ENCODE measurements at places on chromosomes 11 and 22.

DNA sequence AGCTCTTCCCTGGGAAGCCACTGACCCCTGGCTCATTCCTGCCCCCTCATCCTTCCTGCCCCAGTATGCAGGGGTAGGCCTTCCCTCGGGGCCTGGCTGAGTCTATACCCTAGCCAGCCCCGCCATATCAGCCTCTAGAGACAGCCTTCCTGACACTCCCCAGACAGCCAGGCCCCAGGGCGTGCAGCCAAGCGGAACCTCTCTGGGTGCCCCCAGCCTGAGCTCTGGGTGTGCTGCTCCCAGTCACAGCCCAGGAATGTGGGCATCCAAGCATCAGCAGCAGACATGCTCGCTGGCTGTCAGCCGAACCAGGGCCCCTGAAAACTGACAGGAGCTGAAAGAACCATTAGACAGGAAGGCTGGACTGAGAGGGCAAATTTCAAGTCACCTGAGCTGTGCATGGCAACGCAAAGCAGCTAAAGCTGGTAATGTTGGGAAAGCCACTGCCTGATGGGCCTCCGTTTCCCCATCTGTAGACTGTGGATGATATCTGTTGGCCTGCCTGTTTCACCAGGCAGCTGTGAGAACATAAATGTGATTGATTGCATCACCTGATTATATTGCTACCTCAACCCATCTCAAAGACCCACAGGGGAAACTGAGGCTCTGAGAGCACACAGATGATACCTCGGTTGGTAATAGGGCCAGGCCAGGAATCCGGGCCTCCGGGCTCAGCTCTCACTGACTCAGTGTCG is 93.2 kb downstream of the LRRC32 start:
- no peak for DNase-seq

- DNase-seq: peak; percentile 30
These were observed 2.7 kb downstream of the CRYBB3 start for GRCh38 chr22:25202290-25202921.

DNA sequence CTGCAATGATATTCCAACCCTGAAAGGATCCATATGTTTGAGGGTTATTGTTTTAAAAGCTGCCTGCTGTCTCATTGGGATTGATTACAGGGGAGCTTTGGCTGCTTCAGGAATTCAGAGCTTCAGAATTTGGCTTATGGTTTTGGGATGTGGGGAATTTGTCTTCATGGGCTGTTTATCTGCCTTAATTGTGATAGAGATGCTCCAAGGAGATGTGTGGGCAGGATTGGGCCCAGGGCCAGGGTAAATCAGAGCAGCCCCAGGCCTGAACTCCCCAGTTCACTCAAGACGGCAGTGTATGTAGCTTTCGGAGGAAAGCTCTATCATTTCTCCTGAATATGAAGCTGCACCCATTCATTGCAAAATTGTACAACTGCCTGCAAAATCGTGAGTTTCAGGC is 88.5 kb downstream of the ALX4 start:
- no peak for DNase-seq

DNA sequence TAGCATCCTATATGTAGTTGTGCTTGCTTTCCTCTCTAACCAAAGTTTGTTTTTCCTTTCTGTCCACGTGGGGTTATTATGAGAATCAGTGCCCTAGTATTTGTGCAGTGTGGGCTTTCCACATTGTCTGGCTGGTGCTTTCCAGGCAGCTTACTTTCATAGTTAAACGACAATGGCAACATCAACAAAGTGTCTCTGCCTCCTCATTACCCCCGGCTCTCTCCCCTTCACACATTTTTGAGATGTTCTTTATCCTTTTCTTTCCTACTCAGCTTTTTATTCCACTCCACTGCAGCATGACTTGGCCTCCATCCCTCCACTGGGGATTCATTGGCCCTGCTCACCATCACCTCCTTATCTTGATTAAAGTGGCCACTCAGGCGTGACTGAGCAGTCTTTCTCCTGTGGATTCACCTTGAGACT is 19.1 kb downstream of the SPECC1L start:
- DNase-seq: no peak

DNA sequence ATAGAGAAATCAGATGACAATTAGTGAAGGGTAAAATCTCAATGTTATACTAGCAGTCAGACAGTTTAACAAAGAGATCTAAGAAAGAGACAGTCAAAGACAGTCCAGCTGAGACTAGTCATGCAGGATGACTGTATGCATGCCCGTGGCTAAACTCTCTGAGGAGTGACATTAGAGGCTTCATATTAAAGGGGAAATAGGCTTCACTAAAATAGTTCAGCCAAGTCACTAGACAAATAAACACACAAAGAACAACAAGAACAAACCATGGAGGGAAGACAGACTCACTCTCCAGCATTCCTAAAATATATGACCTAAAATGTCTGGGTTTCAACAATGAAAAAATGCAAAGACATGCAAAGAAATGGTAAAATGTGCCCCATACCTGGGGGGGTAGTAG is 18.6 kb upstream of the APLNR start:
- DNase-seq: no peak

DNA sequence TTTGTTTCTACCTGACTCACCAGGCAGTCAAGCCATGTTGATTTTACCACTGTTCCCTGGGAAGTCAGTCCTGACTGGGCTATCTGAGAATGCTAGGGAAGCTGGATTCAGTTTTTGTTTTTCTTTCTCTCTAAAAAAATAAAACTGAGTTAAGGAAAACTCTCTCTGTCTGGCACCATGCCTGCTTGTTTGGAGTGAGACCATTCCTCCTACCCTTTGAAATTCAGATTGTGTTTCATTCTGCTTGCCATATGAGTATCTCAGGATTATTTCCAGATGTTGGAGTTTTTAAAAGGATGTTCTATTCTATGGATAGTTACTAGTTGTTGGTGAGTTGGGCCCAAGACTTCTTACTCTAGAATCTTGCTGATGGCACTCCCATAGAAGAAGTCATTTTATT is 1917.0 kb downstream of the LRRC4C start:
- DNase-seq: no peak

- DNase-seq: no peak
These were observed 108.2 kb downstream of the SLC36A4 start for GRCh38 chr11:93089474-93090102.

DNA sequence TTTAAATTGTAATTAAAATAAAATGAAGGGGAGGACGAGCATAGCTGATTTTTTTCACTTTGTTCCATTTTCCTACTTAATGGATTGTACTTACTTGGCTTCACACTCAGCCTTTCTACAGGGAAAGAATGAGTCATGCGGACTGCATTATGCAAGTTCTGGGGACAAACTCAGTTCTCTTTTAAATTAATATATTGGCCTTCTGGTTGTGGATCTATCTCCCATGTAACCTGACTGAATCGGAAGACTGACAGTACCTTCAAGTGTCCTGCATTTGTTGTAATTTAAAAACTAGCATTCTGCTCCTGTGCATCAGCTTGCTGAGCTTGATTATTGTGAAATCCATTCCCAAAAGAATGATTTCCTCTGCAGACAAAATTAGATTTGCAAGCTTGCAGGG is 12.2 kb downstream of the OR8D1 start:
- no peak for DNase-seq

DNA sequence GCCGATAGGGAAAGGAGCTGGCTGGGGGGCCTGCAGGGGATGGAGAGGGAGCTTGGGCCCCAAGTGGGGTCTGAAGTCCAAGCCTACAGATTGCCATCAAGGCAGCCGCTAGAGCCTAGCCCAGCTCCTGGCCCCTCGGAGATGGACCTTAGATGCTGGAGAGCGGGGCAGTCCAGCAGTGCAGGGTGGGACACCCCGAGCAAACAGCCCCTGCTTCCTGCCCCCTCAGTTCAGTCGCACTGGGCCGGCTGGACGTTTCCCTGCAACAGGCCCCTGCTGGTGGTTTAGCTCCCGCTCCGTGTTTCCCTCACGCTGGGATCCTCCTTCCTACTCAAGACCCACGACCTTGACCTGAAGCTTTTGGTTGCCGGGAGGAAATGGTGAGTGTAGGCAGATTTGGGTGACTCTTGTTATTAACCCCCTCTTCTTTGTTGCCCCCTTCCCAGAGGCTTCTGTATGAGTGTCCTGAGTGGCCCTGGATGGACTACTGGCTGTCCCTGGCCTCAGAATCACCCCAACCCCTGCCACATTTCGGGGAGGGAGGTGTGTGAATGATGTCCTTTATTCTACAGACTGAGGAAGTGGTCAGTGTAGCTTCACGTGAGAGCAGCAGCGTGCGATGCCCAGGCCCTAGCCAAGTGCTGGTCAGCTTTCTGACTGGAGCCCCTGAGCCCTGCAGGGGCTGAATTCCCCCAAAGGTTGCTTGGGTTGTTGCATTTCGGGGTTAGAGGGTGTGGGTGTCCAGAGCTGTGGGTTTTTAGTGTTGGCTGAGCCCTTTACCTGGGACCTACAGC is 2.7 kb downstream of the ST3GAL4 start:
- no peak for DNase-seq

- DNase-seq: no peak
These were observed 163.0 kb downstream of the MN1 start for GRCh38 chr22:27638329-27639233.

DNA sequence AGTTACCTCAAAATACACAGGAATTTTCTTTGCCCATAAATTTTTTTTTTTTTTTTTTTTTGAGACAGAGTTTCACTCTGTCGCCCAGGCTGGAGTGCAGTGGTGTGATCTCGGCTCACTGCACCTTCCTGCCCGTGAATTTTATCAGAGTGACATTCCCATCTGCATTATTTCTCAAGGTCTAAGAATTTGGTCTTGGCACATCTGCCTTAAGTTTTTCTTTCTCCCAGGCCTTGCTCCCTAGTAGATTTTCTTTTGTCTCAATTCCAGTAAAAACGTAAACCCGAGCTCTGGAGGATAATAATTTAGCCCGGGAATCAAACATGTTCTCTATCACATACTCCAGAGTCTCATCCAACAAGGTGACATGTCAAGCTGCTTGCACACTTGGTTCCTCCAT is 12.4 kb downstream of the TRIM6 start:
- no peak for DNase-seq

GRCh38 chr11:18986744-18987143 is 47.5 kb upstream of the MRGPRX1 start:
- DNase-seq: no peak

GRCh38 chr11:77497368-77497767 is 23.5 kb upstream of the PAK1 start:
- DNase-seq: no peak

DNA sequence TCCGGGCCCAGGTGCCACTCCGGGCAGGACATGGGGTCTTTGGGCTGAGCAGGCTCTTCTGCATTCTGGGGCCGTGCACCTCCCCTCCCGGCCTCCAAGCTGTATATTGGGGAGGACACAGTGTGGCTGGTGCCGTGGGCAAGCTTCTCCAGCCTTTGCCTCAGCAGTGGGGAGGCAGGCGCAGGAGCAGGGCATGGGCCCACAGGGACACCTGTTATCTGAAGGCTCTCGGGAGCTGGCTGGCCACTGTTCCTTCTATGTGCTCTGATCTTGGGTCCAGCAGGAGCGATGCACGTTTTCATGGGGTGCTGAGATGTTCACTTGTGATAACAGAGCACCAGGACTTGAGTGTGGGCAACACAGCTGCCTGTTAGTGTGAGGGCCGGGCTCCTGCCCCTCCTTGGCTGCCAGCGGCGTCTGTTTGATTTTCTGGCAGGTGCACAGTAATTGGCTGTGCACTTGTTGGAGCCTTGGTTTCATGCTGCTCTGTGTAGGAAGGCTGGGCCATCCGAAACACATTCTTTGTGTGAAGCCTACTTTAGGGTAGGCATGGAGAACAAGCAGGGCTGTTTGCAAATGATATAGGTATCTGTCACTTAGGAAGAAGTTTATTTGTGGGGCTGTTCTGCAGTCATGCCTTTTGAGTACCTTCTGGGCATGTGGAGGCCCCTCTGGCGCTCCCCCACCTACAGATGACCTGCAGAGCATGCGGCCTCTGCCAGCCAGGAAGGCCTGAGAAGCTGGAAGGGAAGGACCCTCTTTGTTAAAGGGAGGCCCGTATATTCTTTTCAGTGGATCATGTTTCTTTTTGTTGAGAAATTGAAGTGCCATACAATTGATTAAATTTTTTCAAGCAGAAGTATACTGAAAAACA is 201.5 kb downstream of the TBC1D22A start:
- DNase-seq: no peak

GRCh38 chr11:36149538-36150242 is 139.5 kb downstream of the COMMD9 start:
- peak; percentile 13 for DNase-seq

DNA sequence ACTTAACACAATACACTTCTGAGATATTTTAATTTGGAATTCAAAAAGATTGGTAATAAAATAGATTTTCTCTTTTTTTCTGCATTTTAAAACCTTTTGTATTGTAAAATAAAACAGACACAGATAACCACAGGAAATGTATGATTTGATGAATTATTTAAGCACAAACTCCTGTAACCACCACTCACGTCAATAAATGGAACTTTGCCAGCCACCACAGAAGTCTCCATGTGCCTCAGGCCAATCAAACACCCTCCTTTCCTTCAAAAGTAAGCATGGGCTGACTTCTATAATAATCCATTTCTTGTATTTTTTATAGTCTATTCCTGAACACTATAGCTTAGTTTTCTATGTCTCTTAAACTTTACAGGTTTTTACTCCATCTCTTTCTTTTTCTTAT is 721.7 kb downstream of the DLG2 start:
- DNase-seq: no peak

GRCh38 chr11:117410861-117411710 is 83.4 kb downstream of the CEP164 start:
- no peak for DNase-seq

DNA sequence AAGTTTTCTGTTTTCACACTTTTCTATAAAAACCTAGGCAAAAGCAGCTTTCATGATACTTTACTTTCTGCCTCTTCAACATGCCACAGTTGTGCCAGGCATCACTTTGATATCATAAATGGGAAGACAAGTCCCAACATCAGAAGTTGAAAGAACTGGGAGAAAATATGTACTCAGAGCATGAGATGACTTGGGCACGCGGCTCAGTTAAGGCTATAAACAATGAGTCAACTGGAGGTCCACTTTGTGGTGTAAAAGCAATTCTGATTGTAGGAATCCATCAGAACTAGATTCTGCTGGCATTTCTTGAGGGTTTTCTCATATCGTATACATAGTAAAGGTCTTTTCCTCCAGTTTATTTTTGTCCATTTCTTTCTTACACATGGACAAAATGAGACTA is 109.7 kb upstream of the USP47 start:
- DNase-seq: no peak

Data from CD4-positive, CD25-positive, alpha-beta regulatory T cell (primary cell).